ENCODE measurements at places on chromosomes 4 and X. TPM values are rescaled to one million over a fixed set of nuclear protein-coding genes. Genes with fewer than 3 reads are reported as not detected.

The CXCL6 gene
- 1.2 TPM for total RNA-seq

The ANOS1 gene
- 7.4 TPM for total RNA-seq

The HSFX1 gene
- 1.7 TPM for total RNA-seq

The GABRG1 gene
- 0.06 TPM for total RNA-seq

The CLIC2 gene
- total RNA-seq: 4.4 TPM

The CDX4 gene
- not detected for total RNA-seq

The SOD3 gene
- 28.8 TPM for total RNA-seq

The FAM53A gene
- total RNA-seq: 3.7 TPM

The PCDH19 gene
- 1.8 TPM for total RNA-seq

The DDX53 gene
- total RNA-seq: not detected

The USP26 gene
- total RNA-seq: not detected

The SLC16A2 gene
- 17.9 TPM for total RNA-seq

The ABCD1 gene
- total RNA-seq: 10.8 TPM

The RASL11B gene
- total RNA-seq: 33.7 TPM

The HGFAC gene
- total RNA-seq: 1.3 TPM

The RBM46 gene
- not detected for total RNA-seq

The CXorf49 gene
- total RNA-seq: not detected

The CXCL10 gene
- total RNA-seq: 3.3 TPM

The GAGE13 gene
- total RNA-seq: not detected

The ODAM gene
- total RNA-seq: 0.29 TPM

The ABCB7 gene
- total RNA-seq: 34.4 TPM

The MAGEA2 gene
- not detected for total RNA-seq

The TTC29 gene
- 0.99 TPM for total RNA-seq

The MAGEA12 gene
- total RNA-seq: not detected

The S100G gene
- total RNA-seq: not detected

The MAPK10 gene
- 155 TPM for total RNA-seq

The BANK1 gene
- 1.9 TPM for total RNA-seq

The FAT1 gene
- 410 TPM for total RNA-seq

The NHSL2 gene
- 9.3 TPM for total RNA-seq

The HAUS3 gene
- 17.2 TPM for total RNA-seq

The DNASE1L1 gene
- total RNA-seq: 27.1 TPM

The EDA2R gene
- 0.58 TPM for total RNA-seq

All from metanephros (tissue), 2 donors.